ENCODE measurements at places on chromosomes 5 and 9.

- DNase-seq, result no peak
These were observed 125.6 kb upstream of the LPAR1 start for GRCh38 chr9:111163716-111164389.

- DNase-seq, result no peak
These were observed 56.2 kb downstream of the PLAC8L1 start for GRCh38 chr5:146048994-146049703.

- DNase-seq, result no peak
These were observed 1.4 kb downstream of the RGS7BP start for GRCh38 chr5:64507264-64507605.

DNA sequence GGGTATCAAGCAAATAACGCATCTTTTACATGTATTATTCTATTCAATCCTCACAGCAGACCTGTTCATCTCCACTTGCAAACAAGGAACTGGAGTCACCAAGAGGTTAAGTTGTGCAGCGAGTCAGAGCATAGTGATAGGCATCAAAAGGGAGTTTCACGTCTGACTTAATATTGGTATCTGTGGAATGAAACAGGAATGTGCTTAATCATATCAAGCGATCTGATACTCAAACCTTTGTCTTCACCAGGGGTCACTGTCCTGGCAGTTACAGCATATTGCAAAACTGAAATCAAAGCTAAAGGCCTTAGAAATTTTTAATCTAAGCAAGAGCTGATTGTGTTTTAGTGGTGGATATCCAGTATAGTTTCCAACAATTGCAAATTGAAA lies 271.6 kb downstream of the PLK2 start:
- no peak for DNase-seq

GRCh38 chr5:137450759-137451158 lies 48.4 kb downstream of the SPOCK1 start:
- DNase-seq, result no peak

- no peak for DNase-seq
These were observed 429.9 kb downstream of the CAAP1 start for GRCh38 chr9:26462751-26463150.

- no peak for DNase-seq
These were observed 50.0 kb upstream of the ADAMTSL1 start for GRCh38 chr9:18423791-18424531.

DNA sequence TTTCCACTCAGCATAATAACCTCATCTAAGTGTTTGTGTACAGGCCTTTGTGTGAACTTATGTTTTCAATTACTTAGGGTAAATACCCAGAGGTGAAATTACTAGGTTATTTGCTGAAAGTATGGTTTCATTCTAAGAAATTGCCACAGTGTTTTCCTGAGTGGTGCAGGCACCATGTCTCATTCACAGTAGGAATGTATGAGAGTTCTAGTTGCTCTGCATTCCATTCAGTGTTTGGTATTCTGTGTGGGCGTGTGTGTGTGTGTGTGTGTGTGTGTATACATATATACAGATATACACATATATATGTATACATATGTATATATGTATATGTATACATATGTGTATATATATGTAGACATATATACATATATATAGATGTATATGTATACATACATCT lies 8.8 kb upstream of the SVEP1 start:
- no peak for DNase-seq

GRCh38 chr5:179610109-179610902 lies 13.2 kb downstream of the HNRNPH1 start:
- DNase-seq, result no peak
